ENCODE measurements at places on chromosomes 5 and 9. TPM values are rescaled to one million over a fixed set of nuclear protein-coding genes. Genes with fewer than 3 reads are reported as not detected.

The PDLIM4 gene
- polyA plus RNA-seq: not detected

The CRB2 gene
- polyA plus RNA-seq: not detected

The ZER1 gene
- 34.7 TPM for polyA plus RNA-seq

The TAF11L5 gene
- polyA plus RNA-seq: not detected

The CDKN2A gene
- polyA plus RNA-seq: not detected

The ADAMTS2 gene
- 0.02 TPM for polyA plus RNA-seq

The MLANA gene
- not detected for polyA plus RNA-seq

The SPATA31A3 gene
- not detected for polyA plus RNA-seq
